Prostate gland (tissue), 2 donors: ENCODE measurements at places on chromosomes 12 and 14. TPM values are rescaled to one million over a fixed set of nuclear protein-coding genes. Genes with fewer than 3 reads are reported as not detected.

Gene RIMKLB
- total RNA-seq, result 72.4 TPM

Gene GOLGA3
- 99.1 TPM for total RNA-seq

Gene TMEM116
- 5.5 TPM for total RNA-seq

Gene NINJ2
- total RNA-seq, result 17.3 TPM

Gene TAS2R20
- total RNA-seq, result 1.2 TPM

Gene HOXC5
- total RNA-seq, result not detected

Gene OLR1
- 1.2 TPM for total RNA-seq

Gene SALL2
- total RNA-seq, result 8.1 TPM

Gene TMEM119
- total RNA-seq, result 1.7 TPM

Gene OR4E2
- total RNA-seq, result not detected

Gene KLRC1
- not detected for total RNA-seq

Gene TDP1
- total RNA-seq, result 12.0 TPM

Gene GLT8D2
- total RNA-seq, result 3.1 TPM
